Hippocampal formation (tissue), 2 donors: ENCODE measurements at places on chromosomes 6 and 20.
A peak's percentile ranks its signal among the peaks of the same experiment; 100 is the strongest.

- no peak for DNase-seq
Observed at GRCh38 chr6:56727097-56727850, 84.6 kb upstream of the DST start.

DNA sequence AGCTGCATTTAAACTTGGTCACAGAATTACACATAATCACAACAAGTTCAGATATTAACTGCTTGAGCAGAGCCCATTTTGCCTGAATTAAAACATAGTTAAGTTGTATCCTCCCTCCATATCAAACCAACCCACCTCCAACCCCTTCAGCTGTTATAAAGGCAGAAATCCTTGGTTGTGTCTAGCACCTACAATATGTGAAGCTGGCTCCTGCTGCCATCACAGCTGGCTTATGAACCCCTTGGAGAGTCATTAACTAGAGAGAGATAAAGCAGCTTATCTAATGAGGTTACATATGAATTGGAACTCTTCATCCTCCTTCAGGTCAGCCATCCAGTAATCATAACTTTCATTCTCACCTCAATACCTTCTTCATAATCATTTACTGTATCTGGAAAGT lies 101.8 kb downstream of the EPHA7 start:
- no peak for DNase-seq

GRCh38 chr20:38032585-38033329 lies 499 bp downstream of the TTI1 start:
- no peak for DNase-seq

GRCh38 chr20:49310705-49311104 lies 32.8 kb upstream of the ZNFX1 start:
- DNase-seq, result no peak

GRCh38 chr6:14858808-14859207 lies 387.1 kb upstream of the JARID2 start:
- no peak for DNase-seq

DNA sequence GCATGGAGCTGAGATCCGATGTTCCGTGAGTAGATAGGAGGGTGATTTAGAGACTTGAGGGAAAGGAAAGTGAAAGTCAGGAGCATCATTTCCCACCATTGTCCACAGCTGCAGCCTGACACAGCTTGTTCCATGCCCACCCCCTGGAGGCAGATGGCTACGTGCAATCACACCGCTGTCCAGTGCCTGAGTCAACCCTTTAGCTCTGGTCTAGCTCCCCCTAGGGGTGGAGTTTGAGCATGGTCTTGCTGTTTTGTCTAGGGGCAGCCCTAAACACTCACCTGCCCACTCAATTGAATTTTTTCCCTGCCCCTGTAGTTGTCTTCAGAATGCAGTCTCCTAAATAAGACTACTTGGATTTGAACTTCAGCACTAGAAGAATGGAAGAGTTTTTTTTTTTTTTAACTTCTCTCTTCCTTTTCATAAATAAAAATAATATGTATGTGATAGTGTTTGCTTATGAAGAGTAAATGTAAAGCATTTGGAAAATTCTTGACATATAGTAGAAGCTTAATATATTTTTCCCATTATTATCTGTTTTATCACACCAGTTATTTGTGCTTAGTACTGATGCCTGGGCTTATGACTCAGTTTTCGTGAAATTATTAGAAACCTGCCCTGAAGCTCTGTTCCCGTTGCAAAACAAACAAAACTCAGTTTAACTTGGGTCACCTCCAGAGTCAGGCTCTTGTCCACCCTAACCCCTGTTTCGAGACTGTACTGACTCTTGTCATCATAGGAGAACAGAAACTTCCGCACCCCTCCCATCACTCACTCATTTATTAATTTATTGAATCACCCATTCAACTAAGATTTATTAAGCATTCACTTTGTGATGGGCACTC lies 814.8 kb downstream of the MAFB start:
- peak; percentile 16 for DNase-seq

- no peak for DNase-seq
Observed at GRCh38 chr6:37758234-37758633, 60.6 kb upstream of the MDGA1 start.

- DNase-seq, result no peak
Observed at GRCh38 chr6:53062169-53062539, 3.0 kb upstream of the FBXO9 start.

DNA sequence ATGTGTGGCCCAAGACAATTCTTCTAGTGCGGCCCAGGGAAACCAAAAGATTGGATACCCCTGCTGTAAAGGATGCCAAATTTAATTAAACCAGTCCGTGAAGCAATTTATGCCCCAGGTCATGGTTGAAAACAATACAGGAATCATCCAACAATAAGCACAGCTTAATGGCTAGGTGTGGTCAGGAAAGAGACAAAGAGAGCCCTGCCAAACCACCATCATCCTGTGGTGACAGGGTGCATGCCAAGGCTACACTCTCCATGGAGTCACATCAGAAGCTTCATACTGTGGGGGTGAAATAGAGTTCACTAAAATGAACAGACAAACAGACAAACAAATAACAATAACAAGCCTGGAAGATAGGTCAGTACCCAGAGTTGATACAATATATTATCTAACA lies 62.7 kb downstream of the DZANK1 start:
- no peak for DNase-seq

- DNase-seq, result no peak
Observed at GRCh38 chr6:112021691-112022310, 32.1 kb upstream of the CCN6 start.

DNA sequence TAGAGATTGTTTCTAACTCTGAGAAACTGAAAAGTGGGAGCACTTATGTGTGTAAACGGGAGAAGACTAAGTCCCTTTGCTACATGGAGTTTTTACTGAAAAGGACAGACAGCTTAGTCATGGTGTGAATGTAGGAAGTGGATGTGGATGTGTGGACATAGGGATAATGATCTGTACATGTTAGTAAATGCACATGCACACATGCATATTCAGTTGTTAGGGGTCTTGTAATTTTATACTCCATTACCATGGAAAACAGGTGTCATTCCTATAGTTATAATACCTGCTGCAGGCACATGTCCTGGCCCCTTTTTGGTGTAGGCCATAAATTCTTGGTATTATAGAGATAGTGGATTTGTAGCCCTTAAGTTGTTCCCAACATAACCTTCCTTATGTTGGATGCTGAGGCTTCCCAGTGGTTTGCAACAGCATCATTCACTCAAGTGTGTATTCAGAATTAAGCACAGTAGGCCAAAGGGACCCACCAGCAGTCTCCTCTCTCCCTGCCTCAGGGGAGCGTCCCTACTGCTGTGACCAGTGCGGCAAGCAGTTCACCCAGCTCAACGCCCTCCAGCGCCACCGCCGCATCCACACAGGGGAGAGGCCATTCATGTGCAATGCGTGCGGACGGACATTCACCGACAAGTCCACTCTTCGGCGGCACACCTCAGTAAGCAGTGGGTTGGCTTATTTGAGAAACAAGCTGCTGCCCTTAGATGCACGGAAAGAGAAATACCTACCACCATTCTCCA lies 7.3 kb downstream of the GZF1 start:
- DNase-seq, result no peak

- DNase-seq, result no peak
Observed at GRCh38 chr6:89803271-89803670, 16.3 kb downstream of the MDN1 start.

DNA sequence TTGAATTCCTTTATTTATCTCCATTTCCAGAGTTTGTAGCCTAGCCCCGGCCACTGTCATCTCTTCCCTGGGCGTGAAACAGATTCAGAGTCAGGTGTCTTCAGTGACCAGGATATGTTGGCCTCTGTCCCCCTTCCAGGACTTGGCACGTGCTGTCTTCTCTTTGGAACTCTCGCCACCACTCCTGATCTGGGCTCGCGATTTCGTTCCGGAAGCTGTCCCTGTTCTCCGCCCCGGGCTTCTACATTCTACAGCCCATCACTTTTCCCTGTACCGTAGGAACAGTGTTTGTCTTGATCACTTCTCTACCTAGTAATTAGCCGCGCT lies 739 bp downstream of the GSS start:
- DNase-seq, result no peak

GRCh38 chr6:156954191-156954590 lies 177.0 kb downstream of the ARID1B start:
- no peak for DNase-seq

DNA sequence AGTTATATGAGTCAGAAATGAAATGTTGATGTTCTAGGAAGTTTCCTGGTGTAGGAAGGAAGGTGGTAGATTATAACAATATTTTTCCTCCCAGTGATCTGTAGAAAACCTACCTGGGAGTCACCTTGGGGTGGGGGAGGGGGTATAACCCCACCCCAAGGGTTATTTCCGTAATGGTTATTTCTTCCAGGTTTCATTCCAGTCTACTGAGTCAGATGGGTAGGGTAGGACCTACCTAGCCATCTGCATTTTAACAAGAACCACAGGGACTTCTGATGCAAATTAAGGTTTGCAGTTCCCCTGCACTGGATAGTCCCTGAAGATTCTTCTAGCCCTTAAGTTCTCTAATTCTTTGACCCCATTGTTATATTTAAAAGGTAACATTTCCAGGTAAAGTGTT lies 88.9 kb downstream of the ARMC2 start:
- DNase-seq, result no peak

GRCh38 chr6:10402648-10403311 lies 12.1 kb downstream of the TFAP2A start:
- no peak for DNase-seq

DNA sequence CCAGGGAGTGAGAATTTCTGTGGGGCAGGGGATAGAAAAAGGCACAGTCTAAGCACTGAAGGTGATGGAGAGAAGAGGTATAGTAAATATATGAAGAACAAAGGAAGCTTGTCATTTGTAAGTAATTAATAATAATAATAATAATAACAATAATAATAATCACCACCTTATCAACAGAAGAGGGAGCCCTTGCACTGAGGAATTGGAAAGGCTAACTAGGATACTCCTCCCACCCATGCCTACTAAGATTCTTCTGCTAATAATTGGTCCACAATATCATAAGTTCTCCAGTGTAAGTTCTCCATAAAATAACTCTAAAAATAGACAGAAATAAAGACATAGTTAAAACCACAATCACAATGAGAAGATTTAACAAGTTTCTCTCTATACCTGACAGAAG lies 912 bp upstream of the OR12D3 start:
- DNase-seq, result no peak

GRCh38 chr20:24875078-24875477 lies 74.0 kb upstream of the CST7 start:
- DNase-seq, result no peak

- DNase-seq, result peak; percentile 63
Observed at GRCh38 chr20:46681032-46681854, 8.0 kb downstream of the TP53RK start.

- DNase-seq, result peak; percentile 26
Observed at GRCh38 chr6:25576919-25577318, 75.1 kb upstream of the SCGN start.

- no peak for DNase-seq
Observed at GRCh38 chr6:164230259-164230658, 815.7 kb downstream of the QKI start.

DNA sequence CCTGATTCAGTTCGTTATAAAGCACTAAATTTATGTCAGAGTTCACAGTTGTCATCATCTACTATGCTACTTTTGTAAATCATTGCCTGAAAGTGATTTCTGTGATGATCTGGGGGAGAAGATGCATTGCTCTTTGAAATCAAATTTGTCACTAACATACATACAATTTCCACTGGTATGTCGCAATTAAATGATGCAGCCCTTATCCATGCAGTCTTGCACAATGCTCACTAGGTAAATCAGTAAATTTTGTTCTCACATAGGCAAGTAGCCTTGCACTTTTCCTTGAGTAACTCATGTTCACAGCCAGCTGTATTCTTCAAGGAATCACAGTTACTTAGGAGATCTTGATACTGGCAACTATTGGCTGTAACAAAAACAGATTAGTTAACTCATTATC lies 20.8 kb downstream of the CRISP2 start:
- no peak for DNase-seq

DNA sequence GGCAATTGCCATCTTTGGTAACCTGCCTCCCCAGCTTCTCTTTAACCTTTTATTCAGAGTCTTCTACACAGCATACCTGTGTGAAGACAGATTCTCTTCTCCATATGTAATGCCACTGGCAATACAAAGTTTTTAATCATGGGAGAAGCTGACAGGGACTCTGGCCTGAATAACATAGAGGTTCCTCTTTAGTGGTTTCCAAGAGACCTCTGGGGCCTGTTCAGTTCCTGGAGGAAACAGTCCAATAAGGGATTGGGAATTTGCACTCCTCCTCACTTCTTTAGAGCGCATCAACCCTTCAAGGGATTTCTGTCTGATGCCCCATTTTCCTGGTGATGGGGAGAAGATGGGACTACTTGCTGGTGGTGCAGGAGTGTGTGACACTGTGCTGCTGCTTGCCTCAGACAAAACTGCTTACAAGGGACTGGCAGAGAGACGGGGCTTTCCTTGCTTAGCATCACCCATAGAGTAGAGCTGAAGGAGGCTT lies 1.4 kb downstream of the RIMS1 start:
- DNase-seq, result no peak

- no peak for DNase-seq
Observed at GRCh38 chr6:140319209-140319608, 944.8 kb upstream of the CITED2 start.

- DNase-seq, result no peak
Observed at GRCh38 chr6:17622144-17622543, 22.0 kb downstream of the FAM8A1 start.

DNA sequence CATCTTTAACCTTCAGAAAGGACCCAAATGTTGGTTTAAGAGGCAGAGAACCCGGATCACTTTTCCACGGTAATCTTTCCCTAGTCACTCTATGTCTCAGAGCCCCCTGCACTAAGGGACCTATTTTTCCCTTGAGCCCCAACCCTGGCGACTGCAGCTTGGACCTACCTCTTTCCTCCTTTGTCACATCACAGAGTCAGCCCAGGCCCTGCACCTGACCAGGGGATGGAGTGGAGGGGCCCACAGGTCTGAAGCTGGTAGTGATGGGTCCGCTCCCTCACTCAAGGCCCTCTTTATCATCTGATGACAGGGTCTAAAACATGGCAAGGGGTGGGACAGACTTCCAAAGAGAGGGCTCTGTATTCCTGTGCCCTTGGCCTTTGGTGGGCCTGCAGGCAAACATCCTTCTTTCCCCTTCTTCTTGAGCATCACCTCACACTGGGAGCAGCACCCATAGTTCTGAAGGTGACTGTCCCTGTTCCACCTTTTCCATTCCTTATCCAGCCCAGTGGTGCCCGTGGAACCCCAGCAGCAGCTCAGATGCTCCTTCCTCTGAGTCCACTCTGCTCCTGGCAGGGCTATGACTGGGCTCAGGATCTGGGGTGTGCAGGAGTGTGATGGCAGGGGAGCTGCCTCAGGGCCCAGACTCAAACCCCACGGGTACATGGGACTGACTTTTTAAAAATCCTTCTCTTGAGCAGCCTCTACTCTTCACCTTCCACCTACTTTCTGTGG lies 6.3 kb downstream of the RAET1L start:
- DNase-seq, result no peak

- peak; percentile 21 for DNase-seq
Observed at GRCh38 chr6:36028877-36029324, 1.3 kb downstream of the MAPK14 start.

- DNase-seq, result no peak
Observed at GRCh38 chr20:7308163-7308562, 540.7 kb downstream of the BMP2 start.

DNA sequence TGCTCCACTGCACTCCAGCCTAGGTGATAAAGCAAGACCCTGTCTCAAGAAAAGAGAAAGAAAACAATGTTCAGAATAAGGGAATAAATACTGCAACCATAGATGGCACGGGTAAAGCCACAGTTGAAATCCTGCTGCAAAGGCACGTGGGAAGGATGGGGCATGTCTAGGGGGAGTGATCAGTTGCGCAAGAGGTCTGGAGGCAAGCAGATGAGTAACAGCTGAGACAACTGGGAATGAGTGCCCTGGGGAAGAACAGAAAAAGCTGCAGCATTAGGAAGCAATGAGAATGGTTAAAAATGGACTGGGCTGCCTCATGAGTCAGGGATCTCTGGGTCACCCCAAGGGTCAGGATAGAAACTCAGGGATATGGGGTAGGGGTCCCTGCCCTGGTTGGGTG lies 96.3 kb downstream of the GMPR start:
- no peak for DNase-seq
